Psoas muscle (tissue), 8 donors: ENCODE measurements at places on chromosomes 7 and 10. TPM values are rescaled to one million over a fixed set of nuclear protein-coding genes. Genes with fewer than 3 reads are reported as not detected.

DNA sequence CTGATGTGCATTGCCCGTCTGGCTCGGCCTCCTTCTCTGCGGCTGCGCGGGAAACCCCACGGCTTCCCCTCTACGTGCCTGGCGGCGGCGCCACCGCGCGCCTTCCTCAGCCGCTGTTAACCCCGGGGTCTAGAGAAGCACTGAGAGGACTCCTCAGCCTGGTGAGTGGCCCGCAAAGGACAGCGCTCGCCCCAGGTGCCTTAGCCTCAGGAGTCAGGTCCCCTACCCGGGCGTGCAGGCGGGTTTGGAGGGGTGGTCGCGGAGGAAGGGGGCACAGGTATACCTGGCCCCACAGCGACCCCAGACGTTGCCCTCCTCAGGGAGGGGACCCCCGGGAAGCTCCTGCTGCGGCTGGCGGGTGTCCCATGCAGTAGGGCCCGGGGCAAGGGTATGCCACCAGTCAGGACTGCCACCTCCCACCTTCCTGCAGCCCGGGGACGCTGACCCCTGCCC lies 51.0 kb downstream of the ARL5B start:
- no peak for DNase-seq

- no peak for DNase-seq
Measured at GRCh38 chr10:24344695-24345463, 135.9 kb downstream of the KIAA1217 start.

GRCh38 chr7:11702938-11703337 lies 129.1 kb downstream of the THSD7A start:
- DNase-seq = no peak

DNA sequence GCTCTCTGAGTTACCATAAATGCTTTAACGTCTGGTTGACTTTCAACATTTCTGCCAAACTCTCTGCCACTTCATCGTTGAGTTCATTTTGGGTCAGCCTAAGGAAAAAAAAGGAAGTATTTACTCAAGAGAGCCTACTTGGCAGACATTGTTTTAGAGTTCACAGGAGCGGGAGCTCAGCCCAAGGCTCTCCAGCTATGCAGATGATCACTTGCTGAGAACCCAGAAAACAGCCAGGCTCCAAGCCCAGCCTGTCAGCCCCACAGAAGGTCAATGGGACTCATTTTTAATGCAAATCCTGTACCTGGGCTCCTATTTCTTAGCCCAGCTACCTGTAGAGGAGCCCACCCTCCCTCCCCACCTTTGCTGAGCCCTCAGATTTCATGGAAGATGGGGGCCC lies 45.5 kb downstream of the NOD1 start:
- DNase-seq = peak; percentile 65

The ACTL6B gene
- polyA plus RNA-seq = 0.03 TPM
